ENCODE measurements at places on chromosomes 1 and 21.

- no peak for DNase-seq
Observed at GRCh38 chr1:170578359-170578758, 46.4 kb downstream of the GORAB start.

GRCh38 chr1:169078163-169078883 lies 28.2 kb upstream of the ATP1B1 start:
- no peak for DNase-seq

- no peak for DNase-seq
Observed at GRCh38 chr1:219498666-219499065, 114.2 kb downstream of the ZC3H11B start.

- no peak for DNase-seq
Observed at GRCh38 chr1:147491098-147491497, 50.2 kb upstream of the BCL9 start.

GRCh38 chr1:219898375-219898774 lies 30.0 kb downstream of the SLC30A10 start:
- DNase-seq: no peak

GRCh38 chr1:220708936-220709801 lies 19.0 kb downstream of the C1orf115 start:
- DNase-seq: no peak

DNA sequence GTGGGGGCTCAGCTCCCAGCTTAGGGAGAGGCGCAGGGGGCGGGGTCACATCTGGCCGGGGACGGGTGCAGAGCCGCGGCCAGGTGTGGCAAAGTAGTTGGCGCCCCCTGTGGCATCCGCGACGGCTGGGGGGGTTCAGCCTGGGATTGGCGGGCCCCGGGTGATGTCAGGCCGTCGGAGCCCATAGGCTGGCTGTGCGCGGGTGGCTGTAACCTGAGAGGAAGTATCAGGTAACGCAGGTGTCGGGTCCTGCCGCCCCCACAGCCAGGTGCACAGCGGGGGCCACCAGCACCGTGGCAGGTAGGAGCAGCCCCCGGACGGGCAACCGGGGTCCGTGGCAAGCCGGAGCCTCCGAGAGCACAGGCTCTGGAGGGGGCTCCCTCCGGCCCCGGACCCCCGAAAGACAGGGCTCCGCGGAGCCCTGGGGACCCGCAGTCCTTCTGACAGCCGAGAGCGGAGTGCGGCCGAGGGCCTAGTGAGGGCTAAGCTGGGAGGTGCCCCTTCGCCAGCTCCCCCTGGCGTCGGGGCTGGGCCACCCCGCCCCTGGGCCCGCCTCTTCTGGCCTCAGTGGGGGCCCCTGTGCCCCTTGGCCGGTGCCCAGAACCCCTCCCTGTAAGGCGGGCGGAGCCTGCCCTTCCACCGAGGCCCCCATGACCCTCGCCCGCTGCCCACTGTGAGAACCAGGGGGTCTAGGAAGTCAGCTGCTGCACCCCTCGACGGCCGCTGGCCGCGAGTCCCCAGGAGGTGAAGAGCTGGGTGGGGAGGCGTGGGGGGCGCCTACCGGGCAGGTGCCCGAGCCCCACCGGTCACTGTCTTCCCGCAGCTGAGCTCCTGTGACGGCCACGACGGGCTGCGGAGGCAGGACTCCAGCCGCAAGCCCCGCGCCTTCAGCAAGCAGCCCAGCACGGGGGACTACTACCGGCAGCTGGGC lies 17.9 kb downstream of the TNFRSF25 start:
- DNase-seq: no peak

DNA sequence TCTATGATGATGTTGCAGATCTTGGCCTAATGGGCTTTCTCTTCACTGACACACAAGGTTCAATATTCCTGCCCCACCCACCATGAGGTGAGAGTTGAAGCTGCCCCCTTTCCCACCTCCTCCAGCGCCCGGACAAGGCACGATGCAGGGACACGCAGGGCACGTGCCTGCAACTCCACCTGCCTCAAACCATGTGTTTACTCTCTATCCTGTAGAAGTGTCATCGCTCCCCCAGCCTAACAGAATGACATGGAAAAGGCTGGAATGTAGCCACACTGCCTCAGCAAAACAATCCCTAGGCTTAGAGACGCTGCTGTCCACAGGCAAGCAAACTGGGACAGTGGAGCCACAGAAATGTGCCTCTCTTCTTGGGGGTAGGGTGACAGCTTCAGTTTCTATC lies 92.9 kb upstream of the SOD1 start:
- DNase-seq: no peak

GRCh38 chr1:53156783-53157182 lies 14.3 kb upstream of the SLC1A7 start:
- no peak for DNase-seq

DNA sequence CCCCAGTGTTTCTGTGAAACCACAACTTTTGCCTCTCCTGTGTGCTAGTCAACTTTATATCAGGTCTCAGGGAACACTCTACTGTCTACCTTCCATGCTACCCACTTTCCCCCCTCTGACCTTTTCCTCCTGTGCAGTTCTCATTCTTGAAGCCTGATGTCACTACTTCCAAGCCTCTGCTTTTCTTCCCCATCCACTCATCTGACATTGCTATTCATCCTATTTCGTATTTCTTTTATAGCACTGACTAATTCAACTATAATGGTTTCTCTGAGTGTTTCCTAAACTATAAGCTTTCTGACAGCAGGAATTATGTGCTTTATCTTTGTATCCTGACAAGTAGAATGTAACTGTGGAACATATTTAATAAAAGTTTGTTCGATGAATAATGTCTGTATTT lies 18.2 kb upstream of the DPH5 start:
- no peak for DNase-seq

- DNase-seq: no peak
Observed at GRCh38 chr1:27060891-27061290, 48.2 kb upstream of the TENT5B start.

GRCh38 chr1:94117259-94117851 lies 3.6 kb downstream of the ABCA4 start:
- DNase-seq: no peak

- DNase-seq: peak; percentile 62
Observed at GRCh38 chr1:167599957-167600581, 30.0 kb upstream of the RCSD1 start.

DNA sequence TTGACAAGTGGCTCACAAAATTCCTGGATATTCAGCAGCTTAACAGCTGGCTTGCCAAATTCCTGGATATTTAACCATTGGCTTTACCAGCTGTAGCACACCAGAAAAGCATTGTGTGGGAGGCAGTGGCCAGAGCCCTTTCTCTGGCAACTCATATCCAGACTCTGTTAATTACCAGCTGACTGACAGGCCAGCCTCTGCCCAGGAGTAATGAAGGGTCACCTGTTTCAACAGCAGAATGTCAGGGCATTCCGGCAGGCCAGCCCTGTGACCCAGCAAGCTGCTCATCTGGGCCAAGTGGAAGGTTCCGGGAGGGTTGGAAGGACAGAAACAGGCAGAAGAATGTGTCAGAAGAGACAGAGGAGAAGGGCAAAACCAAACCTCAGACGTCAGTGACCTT lies 35.2 kb upstream of the KIRREL1 start:
- DNase-seq: no peak

DNA sequence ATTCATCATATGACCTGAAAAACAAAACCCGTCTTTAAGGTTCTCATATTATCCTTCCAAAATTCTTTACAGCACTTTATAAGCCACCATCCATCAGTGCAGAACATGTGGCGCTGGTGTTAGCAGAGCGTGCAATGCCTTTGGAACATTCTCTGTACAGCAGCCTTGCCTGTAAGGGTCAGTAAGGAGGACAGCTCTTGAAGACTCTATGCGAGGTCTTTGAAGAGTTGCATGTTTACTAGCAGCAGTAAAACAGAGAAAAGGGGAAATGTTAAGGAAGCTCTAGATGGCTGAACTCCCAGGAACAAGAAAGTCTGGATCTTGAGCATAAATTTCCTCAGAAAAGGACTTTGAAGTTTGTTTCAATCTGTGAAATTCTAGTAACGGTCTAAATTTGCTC lies 365.6 kb downstream of the DUSP10 start:
- DNase-seq: no peak

- no peak for DNase-seq
Observed at GRCh38 chr21:43654806-43655489, 4.3 kb downstream of the HSF2BP start.

DNA sequence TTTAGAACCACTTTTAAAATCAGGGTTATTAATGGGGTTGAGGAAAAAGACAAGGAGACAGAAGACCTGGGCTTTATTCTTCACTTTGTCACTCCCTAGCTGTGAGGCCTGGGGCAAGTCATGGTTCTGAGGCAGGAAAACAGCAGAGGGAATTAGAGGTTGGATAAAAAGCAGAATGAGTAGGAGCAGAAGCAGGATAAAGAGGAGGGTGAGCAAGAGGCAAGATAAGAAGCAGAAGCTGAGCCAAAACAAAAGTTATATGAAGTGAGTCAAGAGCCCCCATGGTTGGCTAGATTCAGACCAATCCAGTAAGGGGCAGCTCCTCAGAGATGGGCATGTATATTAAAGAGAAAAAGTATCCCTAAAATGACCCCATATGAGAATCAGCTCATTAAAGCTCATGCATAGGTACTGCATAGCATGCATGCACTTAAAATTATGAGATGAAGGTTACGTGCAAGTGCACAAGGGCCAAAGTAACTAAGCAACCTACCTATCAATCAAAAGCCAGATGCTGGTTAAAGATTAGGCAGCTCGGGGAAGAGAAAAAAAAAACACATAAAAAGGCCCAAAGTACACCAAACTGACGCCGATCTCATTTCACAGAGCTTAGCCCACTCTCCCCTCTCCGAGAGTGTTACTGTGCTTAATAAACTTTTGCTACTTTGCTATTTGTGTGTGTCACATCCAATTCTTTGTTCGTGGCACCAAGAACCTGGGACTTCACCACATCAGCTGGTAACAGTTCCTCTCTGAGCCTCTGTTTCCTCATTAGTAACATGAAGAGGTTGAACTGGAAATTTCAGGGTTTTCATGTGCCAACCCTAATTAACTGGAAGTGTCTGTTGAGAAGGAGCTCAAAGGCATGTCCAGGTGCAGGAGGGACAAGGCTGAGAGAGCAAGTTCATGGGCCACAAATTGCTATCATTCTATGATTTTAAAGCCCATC lies 2.2 kb downstream of the AVPR1B start:
- DNase-seq: no peak

DNA sequence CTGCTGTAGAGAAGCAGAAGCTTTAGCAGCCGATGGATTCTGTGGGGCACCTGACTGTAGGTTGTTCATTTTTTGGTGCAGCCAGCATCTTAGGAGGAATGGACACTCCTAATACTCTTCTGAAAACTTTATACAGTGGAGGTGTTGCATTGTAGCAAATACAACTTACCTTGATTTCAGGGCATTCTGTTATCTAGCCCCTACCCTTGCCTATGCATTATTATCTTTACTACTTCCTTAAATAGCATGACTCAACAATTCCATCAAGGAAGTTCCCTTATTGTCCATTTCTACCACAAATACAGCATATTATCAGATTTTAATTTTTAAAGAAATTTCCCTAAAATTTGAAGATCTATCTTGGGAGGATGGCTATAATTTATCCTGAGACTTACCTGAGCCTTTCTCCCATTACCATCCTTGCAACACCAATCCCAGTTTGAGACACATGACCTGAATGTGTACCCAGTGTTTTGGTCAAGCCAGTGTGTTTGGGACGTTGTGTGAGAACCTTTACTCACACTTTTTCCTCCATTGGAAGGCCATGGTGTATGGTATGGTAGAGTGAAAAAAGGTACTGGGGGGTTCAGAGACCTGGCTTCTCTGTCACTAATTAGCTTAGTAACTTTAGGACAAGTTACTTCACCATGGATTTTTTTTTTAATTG lies 9.2 kb downstream of the POU2F1 start:
- DNase-seq: no peak

DNA sequence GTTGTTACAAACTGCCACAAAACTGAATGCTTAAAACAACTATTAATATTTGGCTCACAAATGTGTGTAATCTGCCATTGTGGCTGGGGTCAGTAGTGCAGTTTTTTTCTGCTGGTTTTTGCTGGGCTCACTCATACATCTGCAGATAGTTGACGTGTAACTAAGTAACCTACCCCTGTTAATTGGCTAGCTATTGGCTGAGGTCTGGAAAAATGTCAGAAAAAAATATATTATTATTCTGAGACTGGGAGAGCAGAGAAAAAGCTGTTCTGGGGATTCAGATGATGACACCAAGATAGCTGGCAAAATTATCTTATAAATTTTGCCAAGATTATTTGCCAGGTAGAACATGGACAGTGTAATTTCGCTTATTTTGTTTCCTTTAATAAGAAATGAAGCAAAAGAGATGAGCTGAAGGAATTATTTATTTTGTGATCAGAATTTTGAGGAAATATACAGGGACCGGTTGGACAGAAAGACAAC lies 616.1 kb upstream of the ADAMTS5 start:
- no peak for DNase-seq

GRCh38 chr1:201444792-201445191 lies 23.3 kb upstream of the TNNI1 start:
- DNase-seq: no peak

GRCh38 chr1:6026095-6026809 lies 19.4 kb upstream of the KCNAB2 start:
- peak; percentile 85 for DNase-seq

DNA sequence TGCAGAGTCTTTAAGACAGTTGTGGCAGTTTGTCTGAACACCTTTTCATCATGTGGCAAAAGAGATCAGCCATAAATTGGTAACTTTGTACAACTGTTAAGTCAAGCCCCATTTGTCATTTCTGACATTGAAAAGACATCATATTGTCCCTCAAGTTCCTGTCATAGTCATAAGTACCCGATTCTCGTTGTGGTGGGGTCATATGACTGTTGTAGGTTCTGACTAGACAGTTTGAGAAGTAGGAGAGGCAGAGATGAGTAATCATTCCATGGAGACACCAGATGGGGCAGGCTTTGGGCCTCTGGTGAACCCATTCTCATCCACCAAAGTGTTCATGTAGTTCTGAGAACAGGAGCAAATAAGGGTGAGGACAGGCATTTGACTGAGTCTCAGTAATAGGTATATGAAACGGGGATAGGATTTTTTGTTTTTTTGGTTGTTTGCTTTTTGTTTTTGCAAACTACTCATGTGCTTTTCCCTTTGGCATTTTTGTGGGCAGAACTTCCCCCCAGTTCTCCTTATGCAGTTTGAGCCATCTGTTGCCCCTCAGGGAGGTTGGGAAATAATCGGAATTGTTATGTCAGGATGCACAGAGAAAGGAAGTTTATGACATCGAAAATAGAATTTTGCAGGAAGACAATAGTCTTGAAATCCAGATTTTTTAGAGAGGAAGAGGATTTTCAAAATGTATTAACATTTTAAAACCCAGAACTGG lies 86.9 kb upstream of the KCNE2 start:
- DNase-seq: peak; percentile 13

DNA sequence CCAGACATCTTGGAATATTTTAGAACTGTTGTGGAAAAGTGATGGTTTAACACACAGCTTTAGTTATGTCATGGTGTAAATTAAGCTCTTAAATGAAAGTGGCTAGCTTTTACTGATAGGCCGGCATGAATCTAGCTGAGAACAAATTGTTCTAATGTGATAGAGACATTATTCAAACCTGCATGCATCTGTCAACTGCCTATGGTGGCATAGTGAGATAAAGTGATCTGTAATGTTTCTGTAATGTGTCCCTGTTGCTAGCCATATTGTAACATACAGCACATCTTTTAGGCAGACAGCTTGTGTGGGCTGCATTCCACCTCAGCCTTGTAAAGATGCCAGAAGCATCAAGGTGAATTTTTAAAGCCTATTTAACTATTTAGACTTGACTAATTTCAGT lies 16.0 kb downstream of the LRIG2 start:
- DNase-seq: no peak

GRCh38 chr21:44967082-44968047 lies 27.5 kb downstream of the SLX9 start:
- DNase-seq: no peak

All from GM13977 (cell line).